ENCODE measurements at places on chromosomes 11 and 22. TPM values are rescaled to one million over a fixed set of nuclear protein-coding genes. Genes with fewer than 3 reads are reported as not detected.

RCOR2 gene
- under 0.01 TPM for total RNA-seq

C11orf87 gene
- total RNA-seq, result not detected

ALX4 gene
- not detected for total RNA-seq

DNA sequence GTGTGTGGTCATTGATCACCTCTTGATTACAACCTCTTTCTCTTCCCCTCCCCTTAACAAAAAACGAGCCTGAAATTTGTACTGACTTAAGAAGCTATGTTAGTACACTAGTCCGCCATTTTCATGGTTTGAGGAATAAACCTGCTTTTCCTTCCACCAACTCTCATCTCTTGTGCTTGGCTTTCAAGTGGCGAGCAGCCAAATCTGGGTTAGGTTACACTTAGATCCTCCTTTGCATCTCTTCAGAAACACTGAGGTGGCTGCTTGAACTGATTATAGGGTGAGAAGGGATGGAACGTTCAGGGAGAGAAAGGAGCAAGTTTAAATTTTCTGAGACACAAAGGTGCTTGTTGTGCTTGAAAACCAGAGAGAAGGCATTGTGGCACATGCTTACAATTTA, 2171.4 kb downstream of the LRRC4C start:
- DNase-seq, result no peak

DNA sequence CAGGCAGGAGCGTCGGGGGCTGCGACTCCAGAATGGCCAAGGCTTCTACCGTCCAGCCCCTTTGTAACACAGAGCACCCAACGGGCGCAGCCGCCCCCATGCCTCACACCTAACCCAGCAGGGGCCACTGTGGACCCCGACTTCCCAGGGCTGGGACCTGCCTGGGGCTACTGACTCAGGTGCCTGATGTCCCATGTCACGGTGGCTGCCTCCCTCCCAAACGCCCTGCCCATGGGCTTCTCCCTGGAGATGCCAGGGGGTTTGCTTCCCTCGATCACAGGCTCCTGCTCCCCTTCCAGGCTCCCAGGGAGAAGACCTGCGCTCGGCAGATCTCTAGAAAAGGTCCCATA, 84.0 kb downstream of the MYEOV start:
- no peak for DNase-seq

DNA sequence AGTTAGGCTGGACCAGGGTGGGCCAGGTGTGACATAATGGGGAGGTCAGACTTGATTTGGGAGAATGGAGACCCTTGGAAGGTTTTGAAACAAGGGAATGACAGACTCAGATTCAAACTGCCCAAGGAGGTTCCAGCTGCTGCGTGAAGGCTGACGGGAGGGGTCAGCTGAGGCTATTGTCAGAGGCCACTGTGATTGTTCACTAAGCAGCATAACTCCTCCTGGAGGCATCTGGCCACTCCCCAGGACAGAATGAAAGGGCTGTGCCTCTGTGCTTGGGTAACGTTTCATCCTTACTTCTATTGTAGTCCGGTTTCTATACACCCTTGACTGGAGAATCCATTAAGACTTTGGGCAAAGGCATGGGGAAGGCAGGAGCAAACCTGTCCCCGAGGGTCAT, 126.6 kb downstream of the DSCAML1 start:
- no peak for DNase-seq

- no peak for DNase-seq
Observed at GRCh38 chr11:73401924-73402833, 26.0 kb downstream of the RELT start.

All from lung microvascular endothelial cell (primary cell).